ENCODE measurements at places on chromosomes 12 and 14. TPM values are rescaled to one million over a fixed set of nuclear protein-coding genes. Genes with fewer than 3 reads are reported as not detected.

- H3K36me3 ChIP-seq = no peaks in the 10 kb centered on the region
- H3K27me3 ChIP-seq = no peaks in the 10 kb centered on the region
- DNase-seq = no peak
- peaks cover 45% of the 10 kb centered on the region for H3K4me1 ChIP-seq
- H3K27ac ChIP-seq = peak overlapping the region; percentile 87
Observed at GRCh38 chr12:65630555-65630954, 193.7 kb upstream of the HMGA2 start.

Gene RGS6
- not detected for polyA plus RNA-seq

DNA sequence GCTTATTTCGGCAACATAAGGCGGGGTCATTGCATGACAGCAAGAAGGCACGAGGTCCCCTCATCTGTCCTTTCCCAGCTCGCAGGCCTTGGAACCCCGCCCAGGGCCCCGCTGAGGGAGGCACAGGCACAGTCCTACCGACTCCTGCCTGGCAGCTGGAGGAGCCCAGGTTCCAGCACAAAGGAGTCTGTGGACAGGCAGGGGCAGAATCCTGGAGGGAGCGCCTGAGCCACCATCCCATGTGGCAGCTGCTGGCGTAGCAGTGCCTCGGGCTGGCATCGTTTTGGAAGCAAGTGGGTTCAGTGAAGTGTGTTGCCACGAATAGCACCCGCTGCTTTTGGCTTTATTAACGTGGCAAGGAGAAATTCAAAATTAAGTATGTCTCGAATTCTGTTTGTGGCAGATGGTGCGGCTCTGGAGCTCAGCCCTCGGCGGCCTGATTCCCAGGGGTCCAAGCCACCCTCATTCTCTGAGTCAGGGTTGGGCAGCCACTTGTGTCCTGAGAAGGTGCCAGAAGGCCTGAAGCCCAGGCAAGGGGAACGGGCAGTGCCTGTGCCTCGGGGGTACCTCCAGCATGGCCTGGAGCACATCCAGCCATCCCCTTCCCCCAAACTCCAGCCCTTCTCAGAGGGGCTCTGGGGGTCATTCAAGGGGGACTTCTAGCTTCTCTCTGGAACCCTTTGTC is 35.9 kb downstream of the SLC8B1 start:
- DNase-seq = no peak
- H3K36me3 ChIP-seq = no peaks in the 10 kb centered on the region
- no peaks in the 10 kb centered on the region for H3K27me3 ChIP-seq
- peaks cover 6% of the 10 kb centered on the region for H3K4me1 ChIP-seq

- DNase-seq = no peak
- H3K27me3 ChIP-seq = no peaks in the 10 kb centered on the region
Observed at GRCh38 chr12:102824218-102824835, 92.7 kb downstream of the PAH start.

Gene KLHL33
- not detected for polyA plus RNA-seq

DNA sequence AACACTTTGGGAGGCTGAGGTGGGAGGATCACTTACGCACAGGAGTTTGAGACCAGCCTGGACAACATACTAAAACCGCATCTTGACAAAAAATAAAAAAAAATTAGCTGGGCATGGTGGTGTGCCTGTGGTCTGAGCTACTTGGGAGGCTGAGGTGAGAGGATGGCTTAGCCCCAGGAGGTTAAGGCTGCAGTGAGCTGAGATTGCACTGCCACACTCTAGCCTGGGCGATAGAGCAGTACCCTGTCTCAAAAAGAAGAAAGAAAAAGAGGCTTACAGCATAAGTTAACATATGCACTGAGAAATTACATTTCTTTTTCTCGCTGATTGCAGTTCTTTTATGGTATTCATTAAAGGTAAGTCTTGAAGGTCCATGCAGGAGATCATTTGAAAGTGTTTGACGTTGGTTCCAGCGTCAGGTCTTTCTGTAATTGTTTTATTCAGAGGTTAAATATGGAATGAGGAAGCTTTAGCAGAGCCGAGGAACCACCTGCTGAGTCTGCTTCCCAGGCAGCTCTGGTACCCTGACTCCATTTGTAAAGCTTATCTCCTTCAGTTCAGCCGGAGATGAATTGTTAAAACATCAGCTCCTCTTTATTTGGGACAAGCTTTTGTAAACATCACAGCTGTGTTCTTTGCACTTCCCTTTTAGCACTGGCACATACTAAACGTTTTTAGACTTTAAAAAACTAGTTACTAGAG is 18.5 kb downstream of the SFSWAP start:
- DNase-seq = no peak
- H3K4me3 ChIP-seq = no peak overlapping the region
- H3K36me3 ChIP-seq = peaks cover 68% of the 10 kb centered on the region
- H3K4me1 ChIP-seq = no peaks in the 10 kb centered on the region
- no peak overlapping the region for H3K27ac ChIP-seq
- no peaks in the 10 kb centered on the region for H3K27me3 ChIP-seq

Gene TAS2R7
- polyA plus RNA-seq = not detected

DNA sequence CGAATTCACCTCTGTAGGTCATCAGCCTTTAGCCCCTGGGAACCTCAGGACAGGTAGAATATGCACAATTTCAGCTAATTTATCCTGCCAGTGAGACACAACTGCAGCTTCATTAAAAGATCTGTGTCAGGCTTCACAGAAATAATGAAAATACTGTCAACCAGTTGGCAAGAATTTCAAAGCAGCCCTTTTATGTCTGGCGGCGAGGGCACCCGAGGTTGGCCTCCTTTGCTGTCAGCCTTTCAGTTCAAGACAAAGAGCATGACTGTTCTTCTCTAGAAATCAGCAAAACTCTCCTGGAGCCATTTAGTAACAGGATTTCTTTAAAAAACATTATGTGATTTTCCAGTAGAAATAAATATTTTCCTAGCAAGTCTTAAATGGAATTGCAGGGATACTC is 75.9 kb downstream of the BBS10 start:
- H3K36me3 ChIP-seq = peaks cover 2% of the 10 kb centered on the region
- peaks cover 39% of the 10 kb centered on the region for H3K4me1 ChIP-seq
- H3K4me3 ChIP-seq = no peak overlapping the region
- H3K27me3 ChIP-seq = no peaks in the 10 kb centered on the region

GRCh38 chr14:42190744-42191143 is 584.1 kb downstream of the LRFN5 start:
- no peaks in the 10 kb centered on the region for H3K36me3 ChIP-seq
- no peak overlapping the region for H3K4me3 ChIP-seq
- no peaks in the 10 kb centered on the region for H3K27me3 ChIP-seq

Gene GON7
- 5.5 TPM for polyA plus RNA-seq

DNA sequence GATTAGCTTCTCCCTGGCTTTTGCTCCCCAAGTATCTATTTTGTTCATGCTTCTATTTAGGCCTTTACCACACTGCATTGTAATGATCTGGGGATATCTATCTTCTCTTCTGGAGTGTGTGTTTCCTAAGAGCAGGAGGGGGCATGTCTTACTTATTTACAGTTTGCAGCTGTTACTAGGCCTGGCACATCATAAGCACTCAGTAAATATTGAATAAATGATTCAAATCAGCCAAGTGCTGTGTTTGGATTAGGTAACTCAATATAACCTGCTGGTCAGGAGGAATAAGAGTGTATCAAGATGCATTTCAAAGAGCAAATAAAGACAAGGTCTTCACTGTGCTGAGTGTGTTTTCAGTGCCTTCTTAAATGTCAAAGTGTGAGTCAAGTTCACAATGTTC is 186.1 kb downstream of the FOXG1 start:
- no peak overlapping the region for H3K27ac ChIP-seq
- H3K27me3 ChIP-seq = no peaks in the 10 kb centered on the region
- no peak for DNase-seq

Gene LTBP2
- polyA plus RNA-seq = 208 TPM

Measured in endothelial cell of umbilical vein (primary cell).